Retinal pigment epithelial cell (primary cell): ENCODE measurements at places on chromosomes 13 and 19.
A peak's percentile ranks its signal among the peaks of the same experiment; 100 is the strongest.

DNA sequence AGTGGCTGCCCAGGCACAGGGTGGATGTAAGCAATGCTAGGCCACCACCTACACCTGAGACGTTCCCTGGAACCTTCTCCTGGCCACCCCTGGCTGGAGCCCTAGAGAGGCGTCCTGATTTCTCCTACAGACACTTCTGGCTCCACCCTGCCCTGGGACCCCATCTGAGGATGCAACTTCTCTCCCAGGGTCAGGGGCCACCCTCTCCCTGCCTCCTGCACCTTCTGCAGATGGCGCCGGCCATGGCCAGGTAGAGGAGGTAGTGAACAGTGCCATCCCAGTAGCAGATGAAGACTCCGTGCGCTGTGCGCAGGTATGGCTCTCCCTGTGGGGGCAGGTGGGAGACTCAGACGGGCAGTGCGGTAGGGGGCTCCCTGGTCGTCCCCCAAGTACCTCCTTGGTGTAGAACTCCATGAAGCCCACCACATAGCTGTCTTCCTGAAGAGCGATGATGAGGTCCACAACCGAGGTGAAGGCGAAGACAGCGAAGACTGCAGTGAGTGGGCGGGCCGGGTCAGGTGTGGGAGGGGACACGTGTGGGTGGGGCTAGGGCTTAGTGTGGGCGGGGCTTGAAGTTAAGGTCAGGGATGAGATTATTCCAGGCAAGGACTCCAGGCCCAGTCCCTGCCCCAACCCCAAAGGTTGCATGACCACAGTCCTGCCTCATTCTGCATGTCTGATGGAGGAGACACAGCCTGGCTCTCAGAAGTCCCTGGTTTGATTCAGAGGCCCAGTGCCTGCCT lies 3.0 kb downstream of the TM6SF2 start:
- DNase-seq, result no peak

- DNase-seq, result no peak
Measured at GRCh38 chr19:7941895-7942596, 1.4 kb downstream of the TIMM44 start.

DNA sequence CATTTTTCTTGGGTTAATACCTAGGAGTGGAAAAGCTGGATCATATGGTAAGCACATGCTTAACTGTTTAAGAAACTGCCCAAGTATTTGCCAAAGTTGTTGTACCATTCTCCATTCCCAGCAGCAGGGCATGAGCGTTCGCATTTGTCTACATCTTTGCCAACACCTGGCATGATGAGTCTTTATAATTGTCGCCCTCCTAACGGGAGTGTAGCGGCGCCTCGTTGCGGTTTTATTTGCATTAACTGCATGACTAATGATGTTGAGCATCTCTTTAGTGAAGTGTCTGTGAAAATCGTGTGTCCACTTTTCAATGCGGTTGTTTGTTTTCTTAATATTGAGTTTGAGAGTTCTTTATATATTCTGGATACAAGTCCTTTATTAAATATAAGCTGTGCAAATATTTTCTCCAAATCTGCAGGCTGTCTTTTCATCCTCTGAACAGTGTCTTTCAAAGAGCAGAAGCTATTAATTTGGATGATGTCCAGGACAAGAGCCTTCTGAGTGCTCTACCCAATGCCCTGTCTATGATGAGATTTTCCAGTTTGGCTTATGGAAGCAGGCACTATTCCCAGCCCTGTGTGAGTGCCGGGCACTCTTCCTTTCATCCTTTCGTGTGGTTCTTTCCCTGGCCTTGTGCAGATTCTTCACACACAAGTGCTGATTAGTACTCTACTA lies 202.0 kb downstream of the FOXO1 start:
- no peak for DNase-seq

DNA sequence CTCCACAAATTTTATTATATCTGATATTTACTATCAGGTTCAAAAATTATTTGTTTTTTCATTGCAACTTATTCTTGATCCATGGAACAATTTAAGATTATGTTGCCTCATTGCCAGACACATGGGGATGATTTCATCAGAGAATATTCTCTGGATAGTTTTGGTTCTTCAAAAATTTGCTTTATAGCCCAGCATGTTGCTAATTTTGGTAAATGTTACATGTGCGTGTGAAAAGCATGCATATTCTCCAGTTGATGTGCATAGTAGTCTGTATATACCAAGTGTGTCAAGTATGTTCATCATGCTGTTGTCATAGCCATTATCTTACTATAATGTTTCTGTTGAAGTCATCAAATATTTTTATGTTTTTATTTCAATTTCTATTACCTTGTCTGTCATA lies 122.3 kb downstream of the RFC3 start:
- DNase-seq, result no peak

- DNase-seq, result no peak
Measured at GRCh38 chr19:11554160-11554559, 4.9 kb downstream of the ELOF1 start.

- no peak for DNase-seq
Measured at GRCh38 chr19:1257475-1258162, 9.2 kb downstream of the MIDN start.

GRCh38 chr13:40148742-40149141 lies 493.3 kb downstream of the COG6 start:
- DNase-seq, result no peak

GRCh38 chr13:71828564-71828963 lies 38.4 kb downstream of the DACH1 start:
- no peak for DNase-seq

DNA sequence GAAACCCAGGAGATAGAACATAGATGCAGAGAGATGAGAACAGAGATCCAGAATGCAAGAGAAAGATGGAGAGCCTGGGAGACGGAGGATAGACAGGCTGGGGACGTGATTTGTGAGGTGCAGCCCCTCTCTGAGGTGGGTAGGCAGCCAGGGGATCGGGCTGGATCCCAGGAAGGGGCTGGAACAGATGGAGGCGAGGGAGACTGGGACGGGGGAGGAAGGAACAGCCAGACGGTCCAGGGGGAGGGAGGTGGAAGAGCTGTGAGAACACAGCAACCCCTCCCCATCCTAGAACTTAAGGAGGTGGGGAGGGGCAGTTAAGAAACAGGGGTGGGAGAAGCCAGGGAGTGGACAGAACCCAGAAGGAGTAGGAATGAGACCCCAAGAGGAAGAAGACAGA lies 3.1 kb downstream of the SLC17A7 start:
- no peak for DNase-seq

GRCh38 chr19:31214086-31214485 lies 135.2 kb downstream of the TSHZ3 start:
- DNase-seq, result peak; percentile 93

DNA sequence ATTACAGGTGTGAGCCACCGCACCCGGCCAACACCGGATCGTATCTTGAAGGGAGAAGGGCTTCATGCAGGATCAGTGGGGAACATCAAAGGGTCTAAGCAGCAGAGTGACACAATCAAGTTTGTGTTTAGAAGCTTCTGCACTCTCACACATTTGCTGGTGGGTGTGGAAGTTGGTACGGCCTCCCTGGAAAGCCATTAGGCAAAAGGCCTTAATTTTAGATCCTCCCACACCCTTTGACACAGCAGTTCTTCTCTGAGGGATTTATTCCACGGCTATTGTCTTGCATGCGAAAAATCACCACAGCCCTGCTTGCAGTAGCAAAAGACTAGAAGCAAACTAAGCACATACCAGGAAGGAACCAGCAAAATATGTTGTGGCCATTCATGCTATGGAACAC lies 18.3 kb upstream of the SLC1A5 start:
- no peak for DNase-seq

DNA sequence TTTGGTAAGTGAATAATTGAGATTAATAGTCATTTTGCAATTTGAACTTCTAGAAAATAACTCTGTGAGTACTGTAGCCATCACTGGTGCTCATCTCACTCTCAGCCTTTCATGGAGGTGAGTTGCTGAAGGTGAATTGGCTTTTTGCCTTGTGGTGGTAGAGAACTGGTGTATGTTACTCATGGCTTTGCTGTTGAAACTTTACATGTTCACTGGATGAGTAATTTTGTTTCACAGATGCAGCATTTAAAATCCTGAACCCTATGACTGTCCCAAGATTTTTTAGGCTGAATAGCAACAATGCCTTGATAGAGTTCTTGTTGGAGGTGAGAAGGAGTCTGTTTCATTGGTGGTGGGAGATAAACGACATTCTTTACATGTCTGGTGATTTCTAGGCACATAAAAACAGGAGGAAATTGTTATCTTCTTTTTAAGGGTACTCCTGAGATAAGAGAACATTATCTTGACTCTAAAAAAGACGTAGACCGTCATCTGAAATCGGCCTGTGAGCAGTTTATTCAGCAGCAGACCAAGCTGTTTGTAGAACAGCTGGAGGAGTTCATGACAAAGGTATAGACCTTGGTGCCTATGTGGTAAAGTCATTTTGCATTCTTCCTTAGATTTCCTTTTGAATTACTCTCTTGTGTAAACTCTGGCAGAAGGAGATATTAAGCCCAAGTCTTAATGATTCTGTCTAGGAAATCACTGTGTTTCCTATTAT lies 53.9 kb downstream of the COG3 start:
- no peak for DNase-seq
